Chondrocyte (in vitro differentiated cells): ENCODE measurements at places on chromosomes 6 and 20.

- H3K27ac ChIP-seq: no peak within 1 kb of the TSS
- DNase-seq: no peak
- H3K4me1 ChIP-seq: peaks cover 12% of the 10 kb centered on the region
- peaks cover 38% of the 10 kb centered on the region for H3K27me3 ChIP-seq
- H3K4me3 ChIP-seq: peak within 1 kb of the TSS; percentile 57
- H3K36me3 ChIP-seq: no peaks in the 10 kb centered on the region
Measured at GRCh38 chr20:49482621-49483017, at the start of gene KCNB1. Gene KCNB1 (minus strand): TSS chr20:49482668. CDS start chr20:49482480, 188 bp downstream.

DNA sequence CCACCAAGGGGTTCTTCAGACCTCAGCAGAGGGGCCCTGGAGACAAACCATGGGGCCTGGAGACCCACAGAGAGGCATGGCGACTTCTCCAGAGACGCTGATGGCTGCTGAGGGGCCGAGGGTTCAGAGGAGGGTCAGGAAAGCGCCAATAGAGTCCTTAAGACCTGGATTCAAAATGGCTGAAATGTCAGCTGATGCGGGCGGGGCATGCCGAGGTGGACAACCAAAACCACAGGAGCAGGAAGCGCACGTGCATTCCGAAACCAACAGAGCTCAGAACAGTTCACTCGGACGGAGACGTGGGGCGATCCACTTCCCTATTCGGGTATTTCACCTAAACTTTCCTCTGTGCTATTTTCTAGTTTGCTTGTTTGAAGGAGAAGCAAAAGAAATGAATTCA, 99.9 kb upstream of the RIN2 start:
- peaks cover 11% of the 10 kb centered on the region for H3K4me1 ChIP-seq
- H3K27me3 ChIP-seq: peaks cover 51% of the 10 kb centered on the region
- H3K4me3 ChIP-seq: no peak overlapping the region
- no peaks in the 10 kb centered on the region for H3K36me3 ChIP-seq

DNA sequence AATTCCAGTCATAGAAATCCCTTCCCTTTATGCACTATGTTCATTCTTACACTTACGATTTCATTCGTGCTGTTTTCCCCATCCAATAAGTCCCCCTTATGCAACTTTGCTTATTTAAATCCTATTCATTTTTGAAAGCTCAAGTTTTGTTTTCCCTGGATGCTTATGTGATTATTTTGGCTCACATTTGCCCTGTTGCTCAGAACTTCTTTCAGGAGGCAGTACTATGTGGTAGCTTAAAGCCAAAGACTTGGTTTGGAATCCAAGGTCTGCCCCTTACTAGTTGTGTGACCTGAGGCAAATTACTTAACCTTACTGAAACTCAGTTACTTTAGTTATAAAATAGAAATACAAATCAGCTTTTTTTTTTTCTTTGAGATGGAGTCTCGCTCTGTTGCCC, 59.6 kb downstream of the MOXD1 start:
- DNase-seq: no peak
- H3K4me1 ChIP-seq: peaks cover 10% of the 10 kb centered on the region
- H3K36me3 ChIP-seq: no peaks in the 10 kb centered on the region
- H3K27me3 ChIP-seq: no peaks in the 10 kb centered on the region
- H3K27ac ChIP-seq: no peak overlapping the region

- DNase-seq: no peak
- H3K27me3 ChIP-seq: no peaks in the 10 kb centered on the region
- no peak overlapping the region for H3K4me3 ChIP-seq
Measured at GRCh38 chr6:136085370-136086115, 164.6 kb downstream of the MTFR2 start.

GRCh38 chr6:16135066-16135465, 6.2 kb downstream of the MYLIP start:
- DNase-seq: no peak
- H3K4me3 ChIP-seq: no peak overlapping the region
- H3K36me3 ChIP-seq: peaks cover 7% of the 10 kb centered on the region
- H3K4me1 ChIP-seq: peaks cover 92% of the 10 kb centered on the region
- no peaks in the 10 kb centered on the region for H3K27me3 ChIP-seq

DNA sequence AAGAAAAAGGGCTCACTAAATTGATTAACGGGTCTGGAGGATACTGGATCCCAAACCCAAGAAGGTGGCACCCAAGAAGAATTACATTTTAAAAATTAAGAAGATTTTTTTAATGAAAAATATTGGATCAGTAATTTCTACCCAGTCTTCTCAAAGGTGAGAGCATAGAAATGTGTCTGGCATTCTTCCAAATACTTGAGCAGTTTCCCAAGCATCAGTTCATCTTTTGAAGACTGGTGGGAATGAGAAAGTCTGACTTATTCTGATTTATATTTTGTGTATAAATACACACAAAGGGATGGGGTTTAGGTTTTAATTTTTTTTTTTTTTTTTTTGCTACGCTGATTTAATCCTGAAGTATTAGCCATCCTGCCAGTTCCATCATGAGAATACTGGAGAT, 3.3 kb downstream of the MGME1 start:
- H3K36me3 ChIP-seq: peaks cover 7% of the 10 kb centered on the region
- peaks cover 61% of the 10 kb centered on the region for H3K4me1 ChIP-seq
- H3K27me3 ChIP-seq: no peaks in the 10 kb centered on the region

DNA sequence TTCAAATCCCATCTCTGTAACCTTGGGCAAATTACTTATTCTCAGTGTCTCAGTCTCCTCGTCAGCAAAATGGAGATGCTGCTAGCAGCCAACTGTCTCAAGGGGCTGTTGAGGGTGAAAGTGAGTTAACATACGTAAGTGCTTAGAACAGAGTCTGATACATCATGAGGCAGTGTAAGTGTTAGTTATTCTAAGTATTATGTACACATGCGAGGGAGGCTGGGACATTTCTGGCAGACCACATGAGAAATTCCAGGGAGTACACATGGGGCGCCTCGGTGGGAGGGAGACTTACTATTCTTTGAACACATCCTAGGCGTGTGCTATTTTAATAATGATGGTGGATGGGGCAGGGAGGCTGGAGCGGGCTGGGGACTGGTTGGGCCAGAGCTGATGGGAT, 99.1 kb downstream of the DLGAP4 start:
- peak overlapping the region; percentile 65 for H3K27ac ChIP-seq
- H3K27me3 ChIP-seq: peaks cover 44% of the 10 kb centered on the region
- H3K4me1 ChIP-seq: peaks cover 3% of the 10 kb centered on the region
- H3K4me3 ChIP-seq: no peak overlapping the region
- H3K36me3 ChIP-seq: peaks cover 3% of the 10 kb centered on the region

DNA sequence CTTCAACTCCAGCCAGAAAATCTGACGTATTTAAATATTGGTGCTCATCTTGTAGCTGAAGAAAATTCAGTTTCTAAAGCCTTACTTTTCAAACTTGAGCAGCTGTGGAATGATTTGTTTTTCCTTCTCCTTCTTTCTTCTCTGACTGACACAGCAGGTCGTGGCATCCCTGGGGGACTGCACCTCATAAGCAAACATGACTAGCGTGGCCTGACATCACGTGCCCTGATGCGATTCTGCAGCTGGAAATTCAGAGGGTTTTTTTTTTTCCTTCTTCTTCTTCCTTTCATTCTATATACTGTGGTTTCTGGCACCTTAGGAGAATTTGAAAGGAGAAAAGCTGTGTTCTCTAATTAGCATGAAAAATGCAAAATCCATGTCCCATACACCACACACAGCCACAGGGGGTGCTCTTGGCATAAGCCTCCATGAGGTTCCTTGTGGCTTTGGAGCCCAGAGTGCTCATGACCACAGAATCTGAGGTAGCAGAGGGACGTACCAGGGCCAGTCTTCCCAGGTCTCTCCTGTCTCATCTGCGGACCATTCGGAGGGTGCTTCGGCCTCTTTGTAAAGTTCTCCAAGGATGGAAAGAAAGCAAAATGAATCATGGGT, 258.5 kb upstream of the CDH4 start:
- H3K27me3 ChIP-seq: peaks cover 32% of the 10 kb centered on the region
- no peak overlapping the region for H3K4me3 ChIP-seq
- no peak for DNase-seq
- no peaks in the 10 kb centered on the region for H3K4me1 ChIP-seq
- H3K27ac ChIP-seq: no peak overlapping the region
- H3K36me3 ChIP-seq: no peaks in the 10 kb centered on the region
